ENCODE measurements at places on chromosomes 7 and 10. TPM values are rescaled to one million over a fixed set of nuclear protein-coding genes. Genes with fewer than 3 reads are reported as not detected.

- no peak for DNase-seq
- peak overlapping the region; percentile 33 for H3K4me3 ChIP-seq
- peaks cover 4% of the 10 kb centered on the region for H3K4me1 ChIP-seq
- no peaks in the 10 kb centered on the region for H3K36me3 ChIP-seq
- no peak overlapping the region for H3K27ac ChIP-seq
Observed at GRCh38 chr7:2451171-2452073, 24.8 kb downstream of the GRIFIN start.

GRCh38 chr10:30705101-30705624 is 75.6 kb upstream of the LYZL2 start:
- H3K4me1 ChIP-seq, result peaks cover 8% of the 10 kb centered on the region
- H3K36me3 ChIP-seq, result no peaks in the 10 kb centered on the region
- no peaks in the 10 kb centered on the region for H3K27me3 ChIP-seq
- no peak for DNase-seq
- H3K27ac ChIP-seq, result no peak overlapping the region

DNA sequence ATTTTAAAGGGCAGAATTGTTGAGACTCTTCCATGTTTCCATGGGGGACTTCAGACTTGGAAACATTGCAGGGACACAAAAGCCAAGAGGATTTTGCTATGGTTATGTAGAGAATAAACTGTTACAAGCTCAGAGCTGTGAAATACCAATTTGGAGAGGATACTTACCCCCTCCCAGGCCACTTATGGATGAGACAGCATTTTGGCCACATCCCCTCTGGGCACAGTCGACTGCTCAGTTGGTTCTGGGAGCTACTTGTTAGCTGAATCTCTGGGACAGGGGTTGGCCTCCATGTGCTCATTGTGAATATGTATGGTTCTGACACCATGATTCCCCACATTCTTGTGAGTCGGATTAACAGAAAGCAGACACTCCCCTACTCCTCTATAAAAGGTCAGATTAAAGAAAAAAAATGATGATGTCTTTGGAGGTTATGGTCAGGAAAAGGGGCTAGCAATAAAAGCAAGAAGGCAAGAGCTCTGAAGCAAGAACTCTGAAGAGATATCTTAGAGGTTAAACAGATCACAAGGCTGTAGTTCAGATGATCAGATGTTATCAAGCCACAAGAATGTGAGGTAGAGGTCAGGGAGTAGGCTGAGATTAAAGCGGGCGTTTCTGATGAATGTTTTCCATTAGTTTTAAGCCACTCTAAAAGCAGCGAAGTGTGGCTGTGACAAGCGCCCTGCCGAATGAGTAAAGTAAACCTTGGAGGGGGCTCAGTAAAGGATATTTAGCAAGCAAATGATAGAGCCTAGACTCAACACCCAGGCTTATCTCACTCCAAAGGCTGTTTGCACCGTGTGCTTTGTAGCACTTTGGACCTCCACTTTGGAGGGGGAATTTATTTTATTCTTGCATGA is 17.2 kb downstream of the STAMBPL1 start:
- peaks cover 16% of the 10 kb centered on the region for H3K4me1 ChIP-seq
- DNase-seq, result no peak
- H3K27ac ChIP-seq, result no peak overlapping the region
- no peaks in the 10 kb centered on the region for H3K27me3 ChIP-seq
- no peaks in the 10 kb centered on the region for H3K36me3 ChIP-seq

PNLIP gene
- not detected for total RNA-seq

VGF gene
- total RNA-seq, result not detected

COL26A1 gene
- 155 TPM for total RNA-seq
